Memory B cell (primary cell): ENCODE measurements at places on chromosomes 3 and 15.
A peak's percentile ranks its signal among the peaks of the same experiment; 100 is the strongest.

DNA sequence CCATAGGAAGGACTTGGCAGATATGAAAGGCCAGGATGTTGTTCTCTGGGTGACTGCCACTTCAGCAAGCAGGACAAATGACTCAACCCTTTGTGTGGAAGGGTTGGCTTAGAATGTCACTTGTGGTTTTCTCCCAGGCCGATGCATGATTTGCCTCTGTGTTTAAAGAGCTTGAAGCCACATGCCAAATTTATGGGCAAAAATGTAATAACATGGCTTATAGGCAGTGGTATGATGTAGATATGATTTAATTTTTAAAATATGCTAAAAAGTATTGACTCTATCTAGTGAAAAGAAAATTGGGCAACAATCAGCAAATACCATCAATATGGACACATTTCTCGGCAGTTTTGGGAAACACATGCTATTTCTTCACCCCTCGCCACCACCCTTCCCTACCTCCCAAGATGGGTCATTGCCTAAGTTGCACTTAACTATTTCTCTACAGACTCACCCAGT lies 114.6 kb downstream of the CYP19A1 start:
- H3K27ac ChIP-seq = no peak overlapping the region
- peaks cover 6% of the 10 kb centered on the region for H3K27me3 ChIP-seq
- no peak for DNase-seq
- no peak overlapping the region for H3K4me3 ChIP-seq
- H3K36me3 ChIP-seq = no peaks in the 10 kb centered on the region
- no peaks in the 10 kb centered on the region for H3K4me1 ChIP-seq

DNA sequence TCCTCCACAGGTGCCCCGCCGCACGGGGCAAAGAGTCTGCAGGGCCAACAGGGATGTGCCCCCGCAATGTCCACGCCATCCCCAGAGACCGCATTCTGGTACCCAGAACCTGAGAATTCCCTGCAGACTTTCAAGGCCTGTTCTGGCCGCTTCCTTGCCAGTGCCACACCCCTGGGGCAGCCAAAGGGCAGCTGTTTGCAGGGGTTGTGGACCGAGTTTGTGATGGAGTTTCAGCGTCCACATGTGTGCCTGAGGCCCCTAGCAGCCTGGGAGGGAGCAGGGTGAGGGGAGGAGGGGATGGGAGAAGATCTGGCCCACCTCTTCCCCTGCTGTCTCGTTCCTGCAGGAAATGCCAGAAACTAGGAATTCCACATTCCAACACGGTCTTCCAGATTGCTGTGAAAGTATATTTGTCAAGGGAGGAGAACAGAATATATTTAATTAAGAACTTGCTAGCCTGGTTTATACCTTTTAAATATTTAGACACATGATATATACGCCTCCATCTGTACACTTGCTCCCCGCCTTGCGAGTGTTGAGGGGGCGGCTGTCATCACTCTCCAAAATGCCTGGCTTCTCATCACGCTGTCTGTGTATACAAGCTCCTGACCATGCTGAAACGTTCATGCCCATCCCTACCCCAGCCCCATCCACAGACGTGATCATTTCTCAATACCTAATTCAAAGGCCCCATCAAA lies 31.1 kb upstream of the RASA2 start:
- peaks cover 7% of the 10 kb centered on the region for H3K4me1 ChIP-seq
- no peaks in the 10 kb centered on the region for H3K36me3 ChIP-seq
- no peak overlapping the region for H3K27ac ChIP-seq
- DNase-seq = no peak
- H3K27me3 ChIP-seq = peaks cover 4% of the 10 kb centered on the region
- no peak overlapping the region for H3K4me3 ChIP-seq

DNA sequence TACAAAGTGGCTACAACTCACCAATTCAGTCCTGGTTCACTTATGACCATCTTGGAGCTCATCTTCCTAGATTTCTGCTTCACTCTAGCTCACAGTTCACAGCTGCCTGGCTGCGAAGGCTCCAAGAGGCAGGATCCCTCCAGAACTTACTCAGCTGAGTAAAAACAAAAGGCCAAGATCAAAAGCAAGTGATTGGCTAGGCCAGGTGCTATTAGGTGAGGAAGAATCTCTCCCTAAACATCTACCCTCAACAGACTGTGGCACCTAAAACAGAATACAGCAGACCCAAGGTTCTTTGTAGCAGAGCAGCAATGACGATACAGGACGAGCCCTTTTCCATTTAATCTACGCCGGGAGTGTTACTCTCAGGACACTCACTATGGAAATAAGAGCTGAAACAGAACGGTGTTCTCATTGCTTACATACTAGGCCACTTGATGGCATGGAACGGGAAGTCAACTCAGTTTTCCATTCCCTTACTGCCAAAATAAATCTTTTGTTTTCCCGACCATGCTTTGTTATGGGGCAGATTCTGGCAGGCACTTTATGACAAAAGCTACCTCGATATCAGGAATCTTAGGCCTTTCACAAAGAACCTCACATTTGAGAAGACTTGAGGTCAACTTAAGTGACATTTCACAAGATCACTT lies 901 bp downstream of the ICE2 start:
- peaks cover 12% of the 10 kb centered on the region for H3K36me3 ChIP-seq
- no peaks in the 10 kb centered on the region for H3K27me3 ChIP-seq
- DNase-seq = no peak
- H3K4me1 ChIP-seq = peaks cover 20% of the 10 kb centered on the region
- peak overlapping the region; percentile 98 for H3K27ac ChIP-seq
- peak overlapping the region; percentile 93 for H3K4me3 ChIP-seq

GRCh38 chr3:134609821-134610431 lies 40.9 kb downstream of the KY start:
- H3K36me3 ChIP-seq = no peaks in the 10 kb centered on the region
- DNase-seq = no peak
- H3K27me3 ChIP-seq = peaks cover 19% of the 10 kb centered on the region
- H3K4me1 ChIP-seq = peaks cover 3% of the 10 kb centered on the region
